ENCODE measurements at places on chromosomes 1 and 21.
A peak's percentile ranks its signal among the peaks of the same experiment; 100 is the strongest.

DNA sequence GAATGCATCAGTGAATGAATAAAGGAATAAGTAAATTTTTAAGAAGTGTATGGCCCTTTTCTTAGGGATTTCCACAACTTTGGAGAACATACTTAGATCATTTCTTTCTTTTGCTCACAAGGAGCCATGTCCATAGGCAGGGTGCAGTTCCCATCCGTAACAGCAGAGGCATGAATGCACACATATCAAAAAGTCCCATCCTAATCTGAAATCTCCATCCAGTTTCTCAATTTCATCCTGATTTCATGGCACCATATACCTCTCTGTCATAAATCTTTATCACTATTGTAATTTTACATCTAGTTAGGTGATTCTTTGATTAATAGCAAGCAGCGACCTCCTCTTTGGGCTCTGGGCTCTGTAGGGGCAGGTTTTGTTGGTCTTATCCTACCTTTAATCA is 359.2 kb downstream of the RRAGC start:
- DNase-seq = no peak

GRCh38 chr1:227006226-227006796 is 66.2 kb downstream of the COQ8A start:
- no peak for DNase-seq

DNA sequence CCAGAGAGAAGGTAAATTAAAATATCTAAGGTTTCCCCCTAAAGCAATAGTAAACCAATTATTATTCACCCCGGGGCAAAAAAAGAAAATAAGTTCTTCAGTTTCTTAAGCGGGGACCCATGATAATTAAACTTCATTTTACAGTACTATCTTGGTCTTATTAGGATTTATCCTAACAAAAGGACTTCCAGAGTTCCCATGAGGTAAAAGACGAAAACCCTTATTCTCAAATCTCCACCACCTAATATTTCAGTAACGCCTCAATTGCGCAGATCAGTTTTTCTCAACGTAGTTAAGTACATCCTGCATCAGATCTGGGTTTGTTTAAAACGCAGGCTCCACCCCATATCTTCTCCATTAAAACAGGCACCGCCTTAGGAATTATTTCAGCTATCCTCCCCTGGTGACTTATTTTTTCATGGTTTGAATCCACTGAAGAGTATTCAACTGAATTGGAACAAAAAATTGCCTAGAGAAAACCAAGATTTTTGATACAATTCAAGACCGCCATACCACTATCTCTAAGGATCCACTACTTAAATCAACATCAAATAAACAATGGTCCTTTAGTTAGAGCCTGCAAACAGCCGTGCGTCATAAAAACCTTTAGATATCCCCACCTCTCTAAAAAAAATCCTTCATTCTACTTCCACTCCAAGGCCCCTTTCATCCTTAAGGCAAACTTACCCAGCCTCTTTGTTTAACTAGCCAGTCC is 1.7 kb downstream of the MCL1 start:
- no peak for DNase-seq

- DNase-seq = no peak
Observed at GRCh38 chr1:221470000-221470698, 271.7 kb downstream of the DUSP10 start.

DNA sequence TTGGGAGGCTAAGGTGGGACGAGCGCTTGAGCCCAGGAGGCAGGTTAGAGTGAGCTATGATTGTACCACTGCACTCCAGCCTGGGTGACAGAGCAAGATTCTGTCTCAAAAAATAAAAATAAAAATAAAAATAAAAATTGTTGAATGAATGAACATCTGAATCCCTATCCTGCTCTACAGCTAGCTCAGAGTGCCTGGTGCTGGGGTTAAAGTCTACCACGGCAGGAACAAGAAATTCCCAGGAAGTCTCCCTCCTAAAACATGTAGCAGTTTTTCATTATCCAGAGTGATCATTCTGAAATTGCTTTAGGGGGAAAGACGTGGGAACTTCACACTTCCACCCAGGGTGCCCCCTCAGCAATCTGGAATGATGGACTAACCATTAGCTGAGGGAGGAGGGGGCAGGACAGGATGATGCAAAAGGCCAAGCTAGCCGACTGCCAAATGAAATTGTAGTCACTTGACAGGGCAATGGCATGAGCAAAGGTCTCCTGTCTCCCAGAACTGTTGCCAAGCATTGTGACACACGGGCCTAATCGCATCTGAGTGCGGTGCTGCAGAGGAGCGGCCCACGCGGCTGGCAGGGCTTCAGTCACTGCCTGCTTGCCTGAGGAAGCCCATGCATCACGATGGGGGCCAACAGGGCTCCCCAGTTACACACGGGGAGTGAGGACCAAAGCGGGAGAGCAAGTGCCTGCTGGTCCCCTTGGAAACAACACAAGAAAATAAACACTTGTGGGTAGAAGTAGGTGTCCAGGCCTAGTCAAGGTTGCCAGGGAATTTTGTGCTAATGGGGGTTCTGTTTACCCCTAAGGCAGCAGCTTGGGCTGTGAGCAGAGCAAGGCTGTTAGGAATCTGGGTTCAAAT is 85.7 kb downstream of the NENF start:
- DNase-seq = peak; percentile 32

DNA sequence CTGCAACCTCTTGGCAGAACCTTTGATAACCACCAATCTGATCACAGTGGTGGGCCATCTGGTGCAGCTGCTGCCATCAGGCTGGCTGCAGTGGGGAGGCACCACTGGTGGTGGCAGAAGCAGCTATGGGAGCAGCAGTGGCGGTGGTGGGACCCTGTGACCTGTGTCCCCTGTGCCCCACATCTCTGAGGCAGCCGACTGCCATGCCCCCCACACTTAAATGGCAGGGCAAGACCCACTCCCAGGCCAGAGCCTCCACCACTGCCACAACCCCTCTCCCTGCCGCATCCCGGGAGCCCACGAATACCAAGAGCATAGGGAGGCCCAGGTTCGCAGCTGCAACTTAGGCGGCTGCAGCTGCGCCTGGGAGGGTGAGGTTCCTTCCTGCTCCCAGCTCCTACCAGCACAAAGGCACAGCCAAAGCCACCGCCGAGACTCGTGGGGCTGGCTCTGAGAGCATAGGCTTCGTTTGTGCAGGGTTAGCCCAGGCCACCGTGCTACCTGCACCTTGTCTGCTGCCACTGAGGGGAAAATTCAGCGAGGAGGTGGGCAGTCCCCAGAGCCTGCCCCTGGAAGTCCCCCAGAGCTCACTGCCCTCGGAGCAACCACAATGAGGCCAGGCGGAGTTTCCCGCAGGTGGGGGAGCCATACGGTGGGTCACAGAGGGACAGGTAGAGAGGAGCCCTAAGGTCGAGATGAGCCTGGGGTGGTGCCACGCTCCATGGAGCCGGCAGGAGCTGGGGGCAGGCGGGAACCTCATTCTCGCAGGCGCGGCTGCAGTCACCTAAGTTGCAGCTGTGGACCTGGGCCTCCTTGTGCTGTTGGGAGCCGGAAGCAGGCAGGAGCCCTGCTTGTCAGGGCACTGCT is 518.7 kb downstream of the RWDD3 start:
- DNase-seq = no peak

- DNase-seq = no peak
Observed at GRCh38 chr1:179175011-179175841, 54.3 kb downstream of the ABL2 start.

DNA sequence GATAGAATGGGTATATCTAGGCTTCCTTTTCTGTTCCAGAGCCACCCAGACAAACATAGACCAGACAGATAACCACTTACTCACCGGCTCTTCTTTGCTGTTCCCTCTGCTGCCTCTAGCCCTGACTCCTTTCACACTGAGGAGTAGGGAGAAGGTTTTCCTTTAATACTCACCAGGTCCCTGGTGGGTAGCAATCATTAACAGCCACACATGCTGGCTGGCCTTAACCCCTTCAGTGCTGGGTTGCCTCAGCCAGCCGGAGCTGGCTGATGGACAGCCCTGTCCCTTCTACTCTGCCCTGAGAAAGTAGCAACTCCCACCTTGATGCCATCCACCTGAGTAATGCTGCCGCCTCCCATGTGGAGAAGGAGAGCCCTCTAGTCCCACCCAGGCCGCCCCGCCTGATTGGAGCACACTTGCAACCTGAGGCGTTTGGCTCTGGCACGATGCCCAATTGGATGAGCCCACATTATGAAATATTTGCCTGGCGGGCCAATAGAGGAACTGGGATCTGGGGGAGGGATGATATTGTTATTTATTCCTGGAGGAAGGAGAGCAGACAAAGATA is 71.6 kb downstream of the PLEKHA6 start:
- DNase-seq = no peak

DNA sequence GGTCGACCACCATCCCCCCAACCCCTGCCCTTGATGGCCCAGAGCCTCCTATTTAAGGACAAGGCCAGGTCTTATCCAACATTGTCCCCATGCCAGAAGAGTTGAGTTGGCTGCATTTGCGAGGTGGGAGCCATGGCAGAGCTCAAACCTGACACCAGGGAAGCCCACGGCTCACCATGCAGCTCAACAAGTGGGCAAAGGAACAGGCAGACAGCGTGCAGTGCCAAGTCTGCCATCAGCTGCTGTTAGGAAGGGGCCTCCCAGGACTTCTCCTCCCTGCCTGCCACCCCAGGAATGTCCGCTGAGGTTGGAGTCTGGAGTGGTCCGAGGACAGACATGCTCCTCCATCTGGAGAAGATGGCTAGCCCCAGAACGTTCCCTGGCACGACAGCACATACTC is 19.9 kb downstream of the SLC45A3 start:
- DNase-seq = no peak

GRCh38 chr1:209879539-209879938 is 51.8 kb downstream of the UTP25 start:
- DNase-seq = no peak

DNA sequence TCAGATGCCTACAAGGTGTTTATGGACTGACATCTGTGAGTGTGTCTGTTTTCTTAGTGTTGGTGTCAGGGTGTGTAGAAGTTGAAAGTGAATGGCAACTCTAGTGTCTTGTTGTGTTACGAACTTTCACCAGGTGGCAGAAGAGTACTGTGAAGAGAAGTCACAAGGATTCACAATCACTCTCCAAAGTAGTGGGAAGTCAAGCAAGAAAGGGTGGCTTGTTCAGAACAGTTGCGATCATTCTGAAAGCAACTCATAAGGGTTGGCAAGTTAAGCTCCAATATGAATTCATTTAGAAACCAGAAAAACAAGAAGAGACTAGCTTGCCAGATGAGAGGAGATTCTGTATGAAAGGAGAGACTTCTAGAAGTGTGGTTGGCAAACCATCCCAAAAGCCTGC is 86.1 kb downstream of the FASLG start:
- DNase-seq = no peak

DNA sequence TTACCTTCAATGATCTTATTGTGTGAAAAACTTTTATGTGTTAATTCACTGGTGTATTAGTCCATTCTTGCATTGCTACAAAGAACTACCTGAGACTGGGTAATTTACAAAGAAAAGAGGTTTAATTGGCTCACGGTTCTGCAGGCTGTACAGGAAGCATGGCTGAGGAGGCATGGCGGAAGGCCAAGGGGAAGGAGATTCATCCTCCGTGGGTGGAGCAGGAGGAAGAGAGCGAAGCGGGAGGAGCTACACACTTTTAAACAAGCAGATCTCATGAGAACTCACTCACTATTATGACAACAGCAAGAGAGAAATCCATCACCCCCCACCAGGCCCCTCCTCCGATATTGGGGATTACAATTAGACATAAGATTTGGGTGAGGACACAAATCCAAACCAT is 44.2 kb upstream of the RGS7 start:
- DNase-seq = no peak

GRCh38 chr1:93519199-93519829 is 71.4 kb downstream of the FNBP1L start:
- DNase-seq = no peak

DNA sequence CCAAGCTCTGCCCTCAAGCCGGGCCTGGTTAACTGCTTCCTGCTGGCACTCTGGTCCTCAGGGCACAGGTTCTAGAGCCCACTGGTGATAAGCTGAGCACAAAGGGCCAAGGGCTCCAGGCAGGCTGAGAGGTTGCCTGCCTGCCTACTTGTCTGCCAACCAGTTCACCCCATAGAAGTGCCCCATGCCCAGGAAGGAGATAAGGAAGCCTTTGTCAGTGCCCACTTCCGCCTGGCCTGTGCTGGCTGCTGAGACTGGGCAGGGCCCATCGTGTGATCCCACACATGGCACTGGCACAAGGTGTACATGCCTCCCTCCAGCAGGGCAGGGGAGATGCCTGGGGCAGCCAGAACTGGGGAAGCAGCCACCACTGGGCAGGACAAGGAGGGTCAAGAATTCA is 24.1 kb downstream of the SLC9A1 start:
- no peak for DNase-seq

DNA sequence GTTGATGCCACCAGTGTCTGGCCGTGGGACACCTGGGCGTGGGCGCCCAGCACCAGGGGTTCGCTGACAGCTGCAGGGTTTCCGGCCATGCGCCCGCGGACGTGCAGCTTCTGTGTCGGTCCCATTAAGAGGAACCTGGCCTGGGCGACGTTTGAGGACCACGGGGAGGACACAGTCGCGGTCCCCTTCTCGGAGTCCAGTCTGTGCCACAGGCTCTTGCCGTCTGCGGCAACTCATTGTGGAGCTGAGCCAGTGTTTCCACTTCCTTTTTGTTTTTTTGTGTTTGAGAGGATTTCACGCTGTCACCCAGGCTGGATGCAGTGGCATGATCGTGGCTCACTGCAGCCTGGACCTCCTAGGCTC is 1.6 kb upstream of the C1orf159 start:
- no peak for DNase-seq

- no peak for DNase-seq
Observed at GRCh38 chr1:221878134-221878533, 136.2 kb upstream of the DUSP10 start.

GRCh38 chr1:222923506-222923905 is 108.7 kb downstream of the DISP1 start:
- DNase-seq = no peak

- no peak for DNase-seq
Observed at GRCh38 chr1:24720152-24720551, 25.1 kb upstream of the CLIC4 start.

DNA sequence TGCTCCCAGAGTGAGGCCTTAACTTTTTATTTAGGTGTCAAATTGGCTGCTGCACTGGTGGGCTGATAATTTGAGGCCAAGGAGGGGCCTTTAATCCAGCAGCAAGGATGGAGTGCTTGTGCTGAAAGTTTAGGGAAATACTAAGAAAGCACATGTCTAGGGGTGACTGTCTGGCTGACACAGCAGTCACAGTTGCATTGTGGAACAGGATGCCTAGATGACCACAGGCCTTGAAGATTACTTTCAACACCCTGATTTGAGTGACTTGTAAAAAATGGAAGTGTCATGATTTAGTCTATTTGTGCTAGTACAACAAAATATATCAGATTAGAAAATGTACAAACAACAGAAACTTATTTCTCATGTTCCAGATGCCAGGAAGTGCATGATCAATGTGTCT is 57.7 kb downstream of the ZNF697 start:
- no peak for DNase-seq
